OCI-M1 (cell line): ENCODE measurements at places on chromosomes 12 and 14.

- DNase-seq: no peak
Observed at GRCh38 chr12:88544991-88545980, 35.0 kb downstream of the KITLG start.

GRCh38 chr12:39048395-39048794 lies 143.0 kb upstream of the CPNE8 start:
- DNase-seq: peak; percentile 18

DNA sequence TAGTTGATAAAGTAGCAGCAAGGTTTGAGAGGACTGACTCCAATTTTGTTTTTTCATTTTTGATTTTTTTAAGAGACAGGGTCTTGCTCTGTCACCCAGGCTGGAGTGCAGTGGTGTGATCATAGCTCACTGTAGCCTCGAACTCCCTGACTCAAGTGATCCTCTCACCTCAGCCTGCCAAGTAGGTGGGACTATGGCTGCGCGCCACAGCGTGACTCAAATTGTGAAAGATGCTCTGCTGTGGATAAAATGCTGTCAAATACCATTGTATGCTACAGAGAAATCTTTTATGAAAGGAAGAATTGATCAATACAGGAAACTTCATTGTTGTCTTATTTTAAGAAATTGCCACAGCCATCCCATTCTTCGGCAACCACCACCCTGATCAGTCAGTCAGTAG lies 48.3 kb downstream of the SCN8A start:
- no peak for DNase-seq

DNA sequence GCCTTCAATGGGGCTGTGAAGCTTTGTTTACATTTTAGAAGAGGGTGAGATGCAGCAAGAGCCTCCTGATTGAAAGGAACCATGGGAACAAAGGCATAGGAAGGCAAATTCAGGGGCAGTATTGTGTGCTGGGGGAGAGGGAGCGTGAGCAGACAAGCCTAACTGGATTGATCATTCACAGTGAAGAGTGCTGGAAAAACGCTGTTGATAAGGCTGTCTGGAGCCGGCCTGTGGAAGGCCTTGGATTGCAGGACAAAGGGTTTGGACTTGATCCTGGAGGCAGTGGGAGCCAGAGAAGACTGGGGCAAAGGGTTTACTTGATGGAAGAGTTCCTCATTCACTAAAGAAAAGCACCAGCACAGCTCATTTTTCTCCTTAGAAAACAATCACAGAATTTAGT lies 160.5 kb downstream of the PAH start:
- no peak for DNase-seq

- no peak for DNase-seq
Observed at GRCh38 chr12:1496162-1496900, 98.0 kb downstream of the FBXL14 start.

GRCh38 chr12:132494294-132495164 lies 4.6 kb downstream of the FBRSL1 start:
- DNase-seq: no peak
